ENCODE measurements at places on chromosomes 12 and 14.
A peak's percentile ranks its signal among the peaks of the same experiment; 100 is the strongest.

GRCh38 chr12:94638521-94638920 lies 11.8 kb downstream of the TMCC3 start:
- no peak for DNase-seq

GRCh38 chr12:57756406-57757341 lies 1.8 kb downstream of the MARCHF9 start:
- DNase-seq: peak; percentile 81

- no peak for DNase-seq
Observed at GRCh38 chr14:90105756-90106155, 44.0 kb downstream of the KCNK13 start.

GRCh38 chr12:99704036-99704435 lies 56.5 kb downstream of the GARIN6 start:
- DNase-seq: no peak

DNA sequence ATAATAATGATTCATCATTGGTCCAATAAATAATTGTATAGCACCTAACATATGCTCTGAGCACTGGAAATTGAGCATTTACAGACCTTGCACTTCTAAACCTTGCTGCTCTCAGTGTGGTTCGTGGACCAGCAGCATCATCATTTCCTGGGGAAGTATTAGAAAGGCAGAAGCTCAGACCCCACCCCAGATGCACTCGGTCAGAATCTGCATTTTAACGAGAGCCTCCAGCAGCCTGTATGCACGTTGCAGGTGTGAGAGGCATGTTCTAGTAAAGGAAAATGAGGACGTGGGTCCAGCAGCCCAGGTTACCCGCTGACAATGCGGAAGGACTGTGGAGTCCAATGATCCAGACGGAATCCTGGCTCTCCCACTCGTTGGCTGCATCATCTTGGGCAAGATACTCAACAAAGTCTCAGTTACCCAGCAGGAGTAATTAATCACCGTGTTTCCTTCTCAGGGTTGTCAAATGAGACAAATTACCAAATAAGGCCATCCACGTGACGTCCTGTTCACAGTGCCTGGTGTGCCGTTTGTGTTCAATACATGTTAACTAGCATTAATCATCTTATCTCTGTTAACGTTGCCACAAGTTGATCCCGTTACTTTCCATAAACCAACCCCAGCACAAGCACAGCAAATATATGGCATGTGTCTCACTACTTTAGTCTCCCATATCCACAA lies 49.2 kb upstream of the CCND2 start:
- DNase-seq: no peak

- no peak for DNase-seq
Observed at GRCh38 chr14:74670726-74671411, 42.0 kb downstream of the AREL1 start.

GRCh38 chr14:100107236-100107635 lies 42.0 kb downstream of the EVL start:
- no peak for DNase-seq

DNA sequence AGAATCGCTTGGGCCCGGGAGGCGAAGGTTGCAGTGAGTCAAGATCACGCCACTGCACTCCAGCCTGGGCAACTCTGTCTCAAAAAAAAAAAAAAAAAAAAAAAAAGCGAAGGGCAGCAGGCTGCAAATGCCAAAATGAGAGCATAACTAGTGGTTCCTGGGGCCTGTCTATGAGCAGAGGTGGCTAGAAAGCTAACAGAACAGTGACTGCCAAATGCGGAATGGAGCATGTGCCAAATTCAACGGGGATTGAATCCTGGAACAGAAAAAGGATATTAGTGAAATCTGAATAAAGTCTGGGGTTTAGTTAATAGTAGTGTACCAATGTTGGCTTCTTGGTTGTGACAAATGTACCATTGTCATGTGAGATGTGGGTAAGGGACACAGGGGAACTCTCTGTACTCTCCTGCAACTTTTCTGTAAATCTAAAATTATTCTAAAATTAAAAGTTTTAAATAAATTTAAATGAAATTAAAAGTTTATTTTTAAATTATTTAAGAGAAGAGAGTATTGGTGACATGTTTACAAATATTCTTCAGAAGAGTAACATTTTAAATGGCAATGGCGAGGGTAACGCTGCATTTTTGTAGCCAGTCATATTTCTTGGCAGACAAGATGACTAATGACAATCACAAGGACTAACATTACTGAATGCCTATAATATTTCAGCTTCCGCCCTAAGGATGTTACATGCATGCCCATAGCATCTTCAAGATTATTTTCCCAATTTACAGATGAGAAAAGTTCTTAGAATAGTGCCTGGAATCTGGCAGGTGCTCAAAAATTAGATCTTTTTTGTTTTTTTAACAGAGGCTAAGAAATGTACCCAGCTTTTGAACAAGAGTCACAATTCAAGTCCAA lies 28.9 kb upstream of the NUDT4 start:
- DNase-seq: no peak

GRCh38 chr12:6698352-6699046 lies 2.1 kb downstream of the PIANP start:
- DNase-seq: no peak

GRCh38 chr14:53921027-53921426 lies 35.6 kb downstream of the BMP4 start:
- DNase-seq: no peak

GRCh38 chr12:128326406-128326805 lies 59.4 kb downstream of the TMEM132C start:
- DNase-seq: no peak

DNA sequence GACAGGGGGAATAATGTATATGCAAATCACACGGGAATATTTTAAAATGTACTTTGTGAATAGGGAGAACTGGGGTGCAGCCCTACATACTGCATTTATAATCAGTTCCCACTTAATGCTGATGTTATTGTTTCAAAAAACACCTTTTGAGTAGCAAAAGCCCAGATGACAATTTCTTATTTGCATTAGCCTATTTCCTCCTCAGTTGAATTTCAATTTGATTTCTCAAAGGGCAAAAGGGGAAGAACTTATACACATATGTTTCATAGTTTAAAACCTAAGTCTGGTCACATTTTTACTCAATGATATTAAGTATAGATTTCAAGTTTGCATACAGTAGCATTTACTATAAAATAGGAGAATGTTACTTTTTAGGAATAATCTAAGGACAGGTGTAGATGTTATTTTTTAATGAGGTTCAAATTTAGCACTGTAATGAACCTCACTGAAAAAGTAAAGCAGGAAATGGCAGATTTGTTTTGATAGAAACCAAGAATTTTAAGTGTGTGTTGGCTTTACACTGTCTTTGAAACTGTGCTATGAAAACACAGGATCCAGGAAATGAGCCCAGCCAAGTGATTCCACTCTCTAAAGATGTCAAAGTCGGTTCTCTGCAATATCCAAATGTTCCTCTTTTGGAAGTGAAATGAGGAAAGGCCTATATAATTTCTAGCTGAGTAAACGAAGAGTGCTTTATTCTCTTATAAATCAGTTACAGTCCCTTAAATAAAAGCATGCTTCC lies 367.4 kb downstream of the BTG1 start:
- DNase-seq: peak; percentile 19

GRCh38 chr12:111074559-111074958 lies 154.2 kb upstream of the MYL2 start:
- no peak for DNase-seq

- DNase-seq: peak; percentile 96
Observed at GRCh38 chr12:124917135-124917840, 2.8 kb upstream of the UBC start.

DNA sequence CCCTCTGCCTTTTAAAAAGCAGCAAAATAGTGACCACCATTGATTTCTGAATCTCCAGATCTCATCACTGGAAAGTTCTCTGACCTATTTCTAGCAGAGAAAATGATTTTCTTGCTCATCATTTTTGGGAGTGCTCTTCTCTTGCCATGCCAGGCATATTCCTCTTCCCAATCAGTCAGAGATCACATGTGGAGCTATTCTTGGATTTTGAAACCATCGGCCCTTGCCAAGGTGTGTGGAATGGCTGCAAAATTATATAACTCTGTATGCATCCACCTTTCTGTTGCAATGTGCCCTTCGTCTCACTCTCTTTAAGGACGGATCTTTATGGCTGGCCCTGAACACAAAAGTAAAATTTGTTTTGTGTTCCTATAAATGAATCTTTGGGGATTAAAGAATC lies 25.5 kb upstream of the LDHB start:
- no peak for DNase-seq

GRCh38 chr12:92971859-92972524 lies 42.9 kb upstream of the EEA1 start:
- no peak for DNase-seq

- no peak for DNase-seq
Observed at GRCh38 chr12:67772267-67773169, 124.0 kb downstream of the DYRK2 start.

DNA sequence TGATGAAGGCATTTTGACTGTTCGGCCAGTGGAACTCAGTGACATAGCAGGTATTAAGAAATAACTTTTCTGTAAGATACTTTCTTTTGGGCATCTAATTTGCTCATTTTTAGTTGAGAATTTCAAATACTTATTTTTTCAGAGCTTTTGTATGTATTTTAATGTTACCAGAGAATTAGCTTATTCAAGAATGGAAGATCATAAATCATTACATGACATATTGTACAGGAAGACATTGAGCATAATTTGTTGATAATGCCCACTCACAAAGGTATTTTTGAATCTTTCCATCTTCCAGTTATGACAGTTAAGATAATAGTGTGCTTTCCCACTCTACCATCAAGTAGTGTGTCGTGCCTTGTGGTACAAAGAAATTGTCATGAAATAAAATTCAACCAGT lies 36.5 kb downstream of the TMEM117 start:
- no peak for DNase-seq

- no peak for DNase-seq
Observed at GRCh38 chr12:26271889-26272492, 76.6 kb downstream of the SSPN start.

GRCh38 chr14:72847721-72848120 lies 46.2 kb downstream of the DPF3 start:
- DNase-seq: no peak

DNA sequence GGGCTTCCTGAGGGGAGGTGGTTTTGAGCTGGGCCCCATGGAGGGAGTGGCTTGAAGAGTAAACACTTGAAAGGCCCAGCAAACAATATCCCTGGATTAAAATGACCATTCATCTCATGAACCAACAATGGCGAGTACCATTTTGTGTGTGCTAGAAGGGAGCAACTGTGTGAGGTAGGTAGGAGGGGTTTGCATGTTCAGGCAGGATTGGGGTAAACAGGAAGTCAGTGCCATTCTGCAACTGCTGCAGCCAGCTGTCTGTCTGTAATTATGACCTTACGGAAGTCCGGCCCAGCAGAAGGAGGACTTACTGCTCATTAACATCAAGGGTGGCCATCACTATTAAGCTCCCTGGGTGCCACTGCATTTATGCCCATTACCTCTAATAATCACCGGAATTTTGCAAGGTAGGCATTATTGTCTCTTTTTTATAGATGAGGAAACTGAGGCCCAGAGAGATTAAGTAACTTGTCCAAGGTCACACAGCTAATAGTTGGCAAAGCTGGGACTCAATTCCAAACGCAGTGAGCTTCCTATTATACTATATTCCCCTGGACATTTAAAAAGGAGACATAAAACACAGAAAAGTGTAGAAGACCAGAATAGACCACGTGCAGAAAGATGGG lies 16.6 kb upstream of the IFI27L2 start:
- DNase-seq: no peak

DNA sequence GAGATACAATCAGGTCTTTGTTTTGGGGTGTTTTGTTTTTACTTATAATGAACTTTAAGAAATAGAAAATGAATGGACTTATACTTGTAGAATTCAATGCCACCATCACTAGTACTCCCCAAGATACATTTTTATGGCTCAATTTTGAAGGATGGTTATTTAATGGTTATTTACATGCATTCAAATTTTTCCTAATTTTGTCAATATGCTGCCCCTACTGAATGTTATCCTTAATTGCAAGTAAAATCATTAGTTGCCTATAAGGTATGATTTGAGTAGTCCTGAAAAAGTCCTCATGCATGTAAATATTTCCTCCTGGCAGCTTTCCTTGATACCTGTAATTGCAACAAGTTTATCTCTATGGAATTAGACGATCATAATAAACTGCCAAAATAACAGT lies 391.2 kb downstream of the BCAT1 start:
- no peak for DNase-seq

DNA sequence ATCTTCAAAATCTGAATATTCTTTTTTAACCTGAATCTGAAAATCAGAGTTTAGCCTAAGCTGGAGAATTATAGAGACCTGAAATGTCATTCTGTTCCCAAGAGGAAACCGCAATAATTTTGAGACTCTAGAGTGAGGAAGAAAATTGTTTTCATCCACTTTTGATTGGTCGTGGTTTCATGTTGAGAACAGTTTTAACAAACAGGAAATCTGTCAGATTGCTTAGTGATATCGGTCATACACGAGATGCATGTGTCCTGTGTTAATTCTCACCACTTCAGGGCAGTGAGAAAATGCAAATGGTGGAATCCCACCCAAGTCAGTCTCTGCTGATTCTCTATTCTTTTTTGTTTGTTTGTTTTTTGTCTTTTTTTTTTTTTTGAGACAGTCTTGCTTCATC lies 1498.5 kb upstream of the TMEM132C start:
- peak; percentile 66 for DNase-seq

DNA sequence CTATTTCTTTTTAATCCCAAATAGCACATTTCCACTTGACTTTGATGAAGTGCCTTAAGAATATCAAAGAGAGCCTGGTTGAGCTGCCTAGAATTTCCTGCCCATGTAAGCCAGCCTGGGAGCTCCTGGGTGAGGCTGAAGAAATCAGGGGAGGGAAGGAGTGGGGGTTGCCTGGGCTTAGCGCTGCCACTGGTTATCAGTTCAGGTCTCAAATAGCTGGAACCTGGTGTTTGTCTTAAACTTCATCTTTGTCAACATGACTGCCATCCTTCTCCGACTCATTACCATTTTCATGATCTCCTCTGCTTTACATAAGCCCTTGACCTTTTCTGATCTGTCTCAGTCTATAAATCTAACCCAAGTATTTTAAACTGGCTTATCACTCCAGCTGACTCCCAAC lies 151.5 kb downstream of the TTC8 start:
- no peak for DNase-seq

DNA sequence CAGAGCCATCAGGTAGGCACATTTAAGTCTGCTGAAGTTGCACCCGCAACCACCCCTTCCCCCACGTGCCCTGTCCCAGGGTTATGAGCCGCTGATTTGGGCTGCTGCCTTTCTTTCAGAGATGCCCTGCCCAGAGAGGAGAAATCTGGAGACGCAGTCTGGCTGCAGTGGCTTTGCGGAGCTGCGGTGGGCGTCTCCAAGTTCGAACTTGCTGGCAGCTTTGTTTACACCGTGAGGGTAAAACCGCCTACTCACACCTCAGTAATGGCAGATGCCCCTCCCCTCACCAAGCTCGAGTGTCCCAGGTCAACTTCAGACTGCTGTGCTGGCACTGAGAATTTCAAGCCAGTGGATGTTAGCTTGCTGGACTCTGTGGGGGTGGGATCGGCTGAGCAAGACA lies 14.7 kb downstream of the PTCSC3 start:
- DNase-seq: no peak

- no peak for DNase-seq
Observed at GRCh38 chr14:100215330-100215885, 23.5 kb upstream of the YY1 start.

- no peak for DNase-seq
Observed at GRCh38 chr12:49487605-49488004, 51.2 kb upstream of the KCNH3 start.

GRCh38 chr12:12190087-12190809 lies 76.6 kb downstream of the LRP6 start:
- DNase-seq: no peak
